ENCODE measurements at places on chromosomes 5 and 9.

GRCh38 chr5:59789894-59790293 is 103.6 kb downstream of the PDE4D start:
- DNase-seq = no peak

DNA sequence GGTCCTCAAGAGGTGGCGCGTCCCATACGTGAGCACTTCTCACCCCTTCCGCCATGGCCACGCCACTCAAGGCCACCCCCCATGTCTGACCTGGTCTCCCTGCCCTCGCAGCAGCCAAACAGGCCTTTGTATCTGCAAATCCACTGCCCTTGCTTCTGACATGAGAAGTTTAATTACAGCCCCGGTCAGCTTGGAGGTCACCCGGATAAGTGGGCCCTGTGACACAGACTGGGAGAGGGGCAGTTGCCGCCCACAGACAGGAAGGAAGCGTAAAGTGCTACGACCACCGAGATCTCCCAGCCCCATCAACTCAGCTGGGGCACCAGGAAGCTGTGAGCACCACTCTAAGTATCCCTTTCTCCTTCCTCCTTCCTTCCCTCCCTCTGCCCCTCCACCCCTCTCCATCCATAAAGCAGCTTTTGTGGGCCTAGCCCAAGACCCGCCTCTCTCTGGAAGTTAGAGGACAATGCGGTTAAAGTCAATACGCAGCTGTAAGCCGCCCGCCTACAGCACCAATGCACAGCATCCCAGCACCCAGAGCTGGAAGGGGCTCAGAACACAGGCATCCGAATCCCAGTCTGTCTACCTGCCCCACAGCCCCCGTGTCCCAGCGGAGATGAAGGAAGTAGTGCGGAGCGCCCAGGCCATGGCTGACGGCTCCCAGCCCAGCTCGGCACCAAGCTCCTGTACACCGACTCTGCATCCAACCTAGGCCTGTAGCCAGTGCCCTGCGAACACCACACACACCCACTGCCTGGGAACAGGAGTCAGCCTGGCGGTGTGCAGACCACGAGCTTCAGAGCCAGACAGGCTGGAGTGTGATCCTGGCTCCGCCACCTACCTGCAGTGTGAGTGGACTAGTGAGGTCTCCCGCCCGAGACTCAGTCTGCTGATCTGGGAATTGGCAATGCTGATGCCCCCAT is 44.8 kb upstream of the RNF130 start:
- no peak for DNase-seq

DNA sequence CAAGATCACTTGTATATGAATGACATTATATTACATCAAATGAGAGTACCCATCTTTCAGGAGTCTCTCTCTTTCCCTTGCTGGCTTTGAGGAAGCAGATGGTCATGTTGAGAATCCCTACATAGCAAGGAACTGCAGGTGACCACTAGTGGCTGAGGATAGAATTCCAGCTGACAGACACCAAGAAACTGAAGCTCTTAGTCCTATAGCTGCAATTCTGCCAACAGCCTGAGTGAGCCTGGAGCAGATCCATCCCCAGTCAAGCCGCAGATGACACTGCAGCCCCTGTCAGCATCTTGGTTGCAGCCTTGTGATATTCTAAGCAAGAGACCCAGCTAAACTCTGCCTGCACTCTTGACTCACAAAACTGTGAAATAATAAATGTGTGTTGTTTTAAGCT is 531.5 kb downstream of the CSNK1G3 start:
- DNase-seq = no peak

DNA sequence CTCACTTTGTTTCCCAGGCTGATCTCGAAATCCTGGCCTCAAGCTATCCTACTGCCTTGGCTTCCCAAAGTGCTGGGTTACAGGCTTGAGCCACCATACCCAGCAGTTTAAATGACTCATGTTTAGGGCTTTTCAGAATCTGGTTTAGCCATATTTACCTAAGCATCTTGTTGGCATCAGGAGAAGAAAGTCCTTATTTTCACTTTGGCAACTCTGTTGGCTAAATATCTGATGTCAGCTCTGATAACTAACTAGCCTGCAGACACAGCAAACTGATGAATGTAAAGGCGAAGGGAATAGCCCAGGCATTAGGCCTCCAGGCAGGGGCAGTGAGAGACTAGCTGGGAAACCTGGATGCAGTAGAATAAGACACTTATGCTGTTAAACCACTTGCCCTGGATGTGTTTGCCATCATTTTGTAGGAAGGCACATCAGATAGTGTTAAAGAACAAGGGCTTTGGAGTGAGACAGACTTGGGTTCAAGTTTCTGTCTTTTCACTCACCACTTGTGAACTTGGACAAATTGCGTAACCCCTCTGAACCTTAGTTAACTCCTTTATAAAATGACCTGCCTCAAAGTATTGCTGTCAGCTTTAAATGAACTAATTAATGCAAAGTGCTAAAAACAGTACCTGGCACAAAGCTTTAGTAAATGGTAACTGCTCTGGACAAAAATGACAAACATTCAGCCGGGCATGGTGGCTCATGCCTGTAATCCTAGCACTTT is 34.7 kb upstream of the GARNL3 start:
- DNase-seq = no peak

- DNase-seq = no peak
These were observed 35.4 kb upstream of the GNPDA1 start for GRCh38 chr5:142048272-142048671.

GRCh38 chr5:121226765-121227164 is 624.9 kb upstream of the FTMT start:
- no peak for DNase-seq

GRCh38 chr5:103428923-103429322 is 133.7 kb downstream of the NUDT12 start:
- no peak for DNase-seq

Data from activated CD4-positive, alpha-beta T cell treated with anti-CD3 and anti-CD28 coated beads, Interleukin-2, Interleukin-4, amounts not matched to agents 100 ng/mL and 50 ng/mL, durations not matched to agents 16 hours and 8 hours (primary cell).